ENCODE measurements at places on chromosomes 2 and 18.

- no peak for DNase-seq
These were observed 278.8 kb downstream of the RND3 start for GRCh38 chr2:150208689-150209088.

GRCh38 chr2:135055182-135055786 lies 3.2 kb downstream of the RAB3GAP1 start:
- DNase-seq, result no peak

DNA sequence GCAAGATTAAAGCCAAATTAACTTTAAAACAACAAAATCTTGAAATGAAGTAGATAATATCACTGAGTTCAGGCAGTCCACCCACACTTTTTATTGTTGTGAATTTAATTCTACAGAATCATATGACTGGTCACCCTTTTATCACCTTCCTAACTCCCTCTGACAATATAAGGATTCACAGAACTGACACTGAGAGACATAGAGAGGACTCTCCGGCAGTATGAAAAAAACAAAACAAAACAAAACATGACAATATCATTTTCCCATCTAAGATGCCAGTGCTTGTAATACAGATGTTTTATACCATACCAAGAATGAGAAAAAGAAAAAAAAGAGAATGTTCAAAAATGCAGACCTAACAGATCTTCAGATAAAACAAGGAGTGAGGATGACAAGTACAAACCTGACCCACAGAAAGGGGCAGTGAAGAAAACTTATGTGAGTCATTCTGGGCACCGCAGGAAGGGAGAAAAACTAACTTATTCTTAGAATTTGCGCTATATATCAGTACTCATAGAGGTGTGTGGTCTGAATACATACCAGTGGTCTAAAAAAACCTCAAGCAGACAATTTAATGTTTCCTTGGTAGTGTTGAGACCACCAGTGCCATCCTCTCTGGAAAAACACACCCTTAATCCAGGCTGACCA lies 136.6 kb downstream of the ZAP70 start:
- no peak for DNase-seq

DNA sequence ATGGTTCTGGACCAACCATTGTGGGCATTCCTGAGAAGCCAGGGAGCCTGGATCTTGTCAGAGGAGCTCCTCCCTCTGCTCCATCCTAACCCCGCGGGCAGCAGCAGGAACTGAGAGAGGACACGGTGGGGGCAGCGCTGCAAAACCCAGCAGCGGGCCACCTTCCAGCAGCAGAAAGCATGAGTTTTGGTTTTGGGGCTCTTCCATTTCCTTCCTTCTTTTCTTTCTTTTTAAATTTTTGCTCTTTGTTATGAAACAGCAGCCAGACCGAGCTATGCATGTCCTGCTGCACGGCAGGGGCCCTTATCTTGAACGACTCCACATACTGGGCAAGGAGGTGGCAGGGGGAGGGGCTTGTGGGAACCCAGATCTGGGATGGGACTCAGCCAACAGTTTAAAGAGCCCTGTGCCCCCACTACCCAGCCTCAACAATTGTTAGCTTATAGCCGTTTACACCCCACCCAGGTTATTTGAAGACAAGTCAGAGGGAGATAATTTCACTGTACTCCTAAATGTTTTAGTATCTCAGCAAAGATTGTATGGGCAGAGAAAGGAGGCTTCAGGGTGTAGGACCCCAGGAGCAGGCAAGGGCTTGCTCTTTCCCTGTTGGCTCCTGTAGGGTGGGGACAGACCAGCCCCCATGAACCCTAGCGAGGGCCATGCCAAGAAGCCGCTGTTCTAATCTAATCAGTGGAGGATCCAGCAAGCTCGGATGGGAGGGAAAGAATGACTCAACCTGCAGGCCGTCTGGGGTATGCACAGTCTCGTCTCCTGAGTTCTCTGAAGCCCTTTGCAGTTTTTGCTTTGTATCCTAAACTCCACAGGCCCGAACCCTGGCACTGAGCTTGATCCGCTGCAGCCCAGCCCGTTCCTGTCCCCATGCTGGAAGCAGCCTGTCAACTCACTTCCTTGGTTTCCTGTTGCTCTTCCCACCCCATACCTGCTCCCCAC lies 75.3 kb downstream of the LRRFIP1 start:
- no peak for DNase-seq

- DNase-seq, result no peak
These were observed 35.4 kb upstream of the WIPF1 start for GRCh38 chr2:174632841-174633622.

All from dorsolateral prefrontal cortex (tissue), 122 donors.